ENCODE measurements at places on chromosomes 12 and 14. TPM values are rescaled to one million over a fixed set of nuclear protein-coding genes. Genes with fewer than 3 reads are reported as not detected.

- H3K27ac ChIP-seq = no peak overlapping the region
- H3K27me3 ChIP-seq = peaks cover 42% of the 10 kb centered on the region
- DNase-seq = no peak
- H3K36me3 ChIP-seq = no peaks in the 10 kb centered on the region
- no peak overlapping the region for H3K4me3 ChIP-seq
- H3K4me1 ChIP-seq = no peaks in the 10 kb centered on the region
These were observed 137.5 kb downstream of the NRXN3 start for GRCh38 chr14:78307671-78308070.

SLC8A3 gene
- total RNA-seq = 1.2 TPM

TAS2R20 gene
- total RNA-seq = 1.1 TPM

- peaks cover 6% of the 10 kb centered on the region for H3K36me3 ChIP-seq
- DNase-seq = no peak
- H3K27me3 ChIP-seq = no peaks in the 10 kb centered on the region
- no peak overlapping the region for H3K4me3 ChIP-seq
These were observed 26.5 kb downstream of the TCTN1 start for GRCh38 chr12:110640275-110641025.

- DNase-seq = no peak
- H3K4me1 ChIP-seq = peaks cover 9% of the 10 kb centered on the region
- H3K4me3 ChIP-seq = no peak overlapping the region
- H3K27me3 ChIP-seq = no peaks in the 10 kb centered on the region
- H3K27ac ChIP-seq = peak overlapping the region; percentile 36
These were observed 75.9 kb upstream of the RGS6 start for GRCh38 chr14:71856199-71856919.
